ENCODE measurements at places on chromosomes 5 and 9.

GRCh38 chr5:41345295-41345694 is 132.0 kb upstream of the C6 start:
- ATAC-seq = no peak

- ATAC-seq = no peak
Measured at GRCh38 chr5:72711351-72711750, 105.1 kb upstream of the TNPO1 start.

GRCh38 chr9:105979290-105979689 is 284.9 kb downstream of the TMEM38B start:
- no peak for ATAC-seq

GRCh38 chr5:61632064-61632463 is 300.0 kb downstream of the ZSWIM6 start:
- ATAC-seq = no peak

- no peak for ATAC-seq
Measured at GRCh38 chr5:65927503-65928321, 1.3 kb downstream of the ERBIN start.

- ATAC-seq = no peak
Measured at GRCh38 chr9:105333811-105334210, 89.4 kb downstream of the SLC44A1 start.

DNA sequence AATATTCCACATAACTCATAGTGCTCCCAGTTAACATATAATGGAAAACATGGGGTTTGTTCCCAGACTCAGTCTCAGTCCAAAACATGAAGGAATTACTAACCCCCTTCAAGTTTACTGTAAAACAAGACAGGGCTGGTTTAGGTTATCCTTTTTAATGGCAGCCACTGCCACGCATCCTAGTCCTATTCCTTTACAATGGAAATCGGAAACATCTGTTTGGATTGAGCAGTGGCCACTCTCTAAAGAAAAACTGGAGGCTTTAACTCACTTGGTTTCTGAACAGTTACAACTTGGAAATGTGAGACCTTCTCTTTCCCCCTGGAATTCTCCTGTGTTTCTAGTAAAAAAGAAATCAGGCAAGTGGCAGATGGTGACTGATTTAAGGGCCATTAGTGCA is 609.9 kb upstream of the ACO1 start:
- ATAC-seq = no peak

DNA sequence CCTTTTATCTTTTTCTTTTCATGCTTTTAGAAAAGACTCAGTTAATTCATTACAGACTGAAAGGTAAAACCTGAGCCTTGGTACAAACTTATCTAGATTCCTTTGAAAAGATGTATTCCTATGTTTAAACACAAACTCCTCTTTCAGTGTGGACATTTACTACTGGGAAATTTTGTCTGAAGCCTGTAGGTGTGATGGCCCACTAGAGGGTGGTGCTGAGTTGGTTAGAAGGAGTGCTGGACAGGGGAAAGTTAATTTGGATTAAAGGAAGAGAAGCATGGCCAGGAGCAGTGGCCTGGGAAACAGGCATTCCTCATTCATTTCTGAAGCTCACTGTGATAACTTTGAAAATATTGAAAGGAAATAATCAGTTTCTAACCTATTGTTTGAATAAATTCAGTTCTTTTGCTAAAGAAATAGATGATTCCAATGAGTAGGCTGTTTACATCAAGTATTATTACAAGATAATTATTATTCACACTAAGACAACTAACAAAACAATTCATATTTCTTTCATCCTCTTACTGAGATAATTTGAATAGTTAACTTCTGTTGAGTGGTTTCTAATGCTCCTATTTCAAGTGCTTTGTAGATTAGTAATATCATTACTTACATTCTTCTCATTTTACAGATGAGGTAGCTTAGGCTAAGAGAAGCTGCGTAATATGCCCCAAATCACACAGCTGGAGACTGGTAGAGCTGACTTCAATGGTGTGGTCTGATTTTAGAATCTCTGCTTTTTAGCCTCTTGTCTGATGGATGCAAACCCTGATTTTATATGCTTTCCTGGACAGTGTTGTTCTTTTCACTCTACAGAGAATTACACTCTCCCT is 150.9 kb downstream of the ADGRV1 start:
- ATAC-seq = peak; percentile 58

DNA sequence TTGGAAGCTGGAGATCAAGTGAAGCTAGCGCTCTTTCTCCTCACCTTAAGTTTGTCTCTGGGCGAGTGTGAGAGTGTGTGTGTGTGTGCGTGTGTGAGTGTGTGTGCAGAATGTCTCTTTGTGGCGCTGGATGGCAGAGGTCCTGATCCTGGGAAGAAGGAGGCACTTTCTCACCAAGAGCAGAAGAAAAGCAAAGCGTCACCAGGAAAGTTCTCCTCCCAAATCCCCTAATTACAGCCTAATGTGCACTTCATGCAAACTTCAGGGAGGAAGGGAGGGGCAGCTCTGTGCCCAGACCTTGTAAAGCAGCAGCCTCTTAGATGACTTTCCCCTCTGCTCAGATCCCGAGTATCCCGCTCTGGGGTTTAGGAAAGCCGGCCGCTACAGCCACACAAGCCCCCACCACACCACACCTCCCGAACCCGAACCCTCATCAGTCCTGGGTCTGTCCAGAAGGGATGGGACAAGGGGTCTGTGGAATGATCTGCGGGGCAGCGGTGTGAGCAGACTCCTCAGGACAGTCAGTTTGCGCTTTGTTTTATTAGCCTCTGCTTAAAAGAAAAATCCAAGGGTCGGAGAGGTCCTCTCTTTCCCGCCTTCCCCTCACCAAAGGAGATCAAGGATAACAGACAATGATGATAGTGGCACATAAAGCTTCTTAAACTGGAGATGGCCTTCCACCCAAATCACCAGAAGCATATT is at the start of gene HAPLN1:
HAPLN1 (minus strand) TSS at position 20 of the 702 bp plus-strand sequence. CDS start 47,332 bp downstream, outside the sequence.
- ATAC-seq = no peak

DNA sequence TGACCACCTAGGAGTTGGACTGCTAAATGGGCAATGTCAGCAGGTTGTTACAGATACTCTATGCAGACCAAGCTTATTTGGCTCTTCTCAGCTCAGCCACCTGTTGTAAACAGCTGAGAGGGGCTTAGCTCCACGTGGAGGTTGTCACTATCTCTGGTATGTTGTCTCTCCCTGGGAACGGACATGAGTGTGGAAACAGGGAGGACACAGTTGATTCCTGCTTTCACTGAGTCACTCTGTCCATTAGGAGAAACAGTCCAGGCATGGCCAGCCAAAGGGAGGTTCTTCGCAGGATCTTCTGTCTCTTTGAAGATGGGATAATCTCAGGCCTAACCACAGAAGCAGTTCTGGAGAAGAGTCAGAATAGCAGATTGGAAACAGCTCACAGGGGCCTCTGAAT is 121.2 kb downstream of the PALM2AKAP2 start:
- ATAC-seq = no peak

- ATAC-seq = no peak
Measured at GRCh38 chr9:91305596-91306295, 56.0 kb downstream of the AUH start.

DNA sequence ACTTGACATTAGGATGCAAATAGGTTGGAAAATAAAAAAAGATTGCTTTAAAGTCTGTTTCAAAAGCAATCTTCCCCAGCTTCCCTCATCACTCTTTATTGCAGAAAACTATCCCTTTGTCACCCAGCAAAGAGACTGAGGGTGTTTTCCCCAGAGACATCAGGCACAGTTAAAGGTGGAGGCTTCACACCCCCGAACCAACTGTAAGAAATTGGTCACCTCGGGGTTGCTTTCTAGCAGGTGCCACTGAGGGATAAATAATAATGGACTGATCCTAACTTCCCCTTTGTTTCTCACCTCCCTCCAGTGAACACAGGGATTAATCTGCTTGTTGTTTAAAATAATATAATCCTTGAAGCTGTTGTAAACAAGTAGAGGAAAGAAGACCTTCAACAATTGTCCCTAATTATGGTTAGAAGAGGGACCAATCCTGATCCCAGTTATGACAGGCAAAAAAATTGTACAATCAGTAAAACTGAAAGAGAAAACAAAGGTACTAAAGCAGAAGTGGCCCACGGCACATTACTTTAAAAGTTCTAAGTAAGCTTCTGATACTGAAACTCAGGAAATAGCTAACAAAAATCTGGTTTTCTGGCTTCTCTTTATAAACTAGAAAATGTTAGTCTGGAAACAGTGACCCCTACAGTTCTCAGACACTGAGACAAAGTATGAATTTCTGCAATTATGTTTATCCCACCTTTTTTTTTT is 6.6 kb upstream of the PCSK1 start:
- peak; percentile 89 for ATAC-seq

DNA sequence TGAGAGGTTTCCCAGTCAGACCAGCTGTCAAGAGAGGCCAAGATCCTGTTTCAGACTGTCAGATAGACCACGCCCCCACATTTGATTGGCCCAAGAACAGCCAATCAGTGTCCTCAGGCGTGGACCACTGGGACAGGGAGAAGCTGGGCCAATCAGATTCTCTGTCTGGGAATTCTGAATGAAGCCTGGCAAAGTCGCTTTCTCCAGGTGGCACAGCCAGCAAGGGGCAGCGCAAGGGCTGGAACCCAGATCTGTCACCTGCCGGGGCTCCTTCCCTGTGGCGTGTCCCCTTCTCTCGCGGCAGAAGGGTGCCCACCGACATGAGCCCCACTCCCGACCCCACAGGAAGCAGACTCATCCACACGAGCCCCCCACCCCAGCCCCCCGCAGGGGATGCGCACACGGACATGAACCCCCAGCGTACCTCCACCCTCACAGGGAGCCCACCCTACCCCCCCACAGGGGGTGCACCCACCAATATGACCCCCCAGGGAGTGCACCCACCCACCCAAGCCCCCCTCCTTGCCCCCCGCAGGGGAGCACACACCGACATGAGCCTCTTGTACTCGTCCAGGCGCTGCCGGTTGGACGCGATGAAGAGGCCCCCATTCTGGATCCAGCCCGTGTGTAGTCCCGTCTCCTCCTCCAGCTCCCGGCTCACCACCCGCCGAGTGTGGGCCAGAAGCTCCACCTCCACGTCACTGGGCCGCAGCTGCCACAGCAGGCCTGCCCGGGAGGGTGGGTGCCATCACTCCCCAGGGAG is 6.1 kb downstream of the SARDH start:
- ATAC-seq = no peak

GRCh38 chr9:120980951-120981350 is 54.4 kb upstream of the TRAF1 start:
- ATAC-seq = no peak

- no peak for ATAC-seq
Measured at GRCh38 chr9:134216449-134216951, 52.1 kb upstream of the RNU6ATAC start.

GRCh38 chr9:22047596-22047995 is 38.5 kb upstream of the CDKN2B start:
- no peak for ATAC-seq

DNA sequence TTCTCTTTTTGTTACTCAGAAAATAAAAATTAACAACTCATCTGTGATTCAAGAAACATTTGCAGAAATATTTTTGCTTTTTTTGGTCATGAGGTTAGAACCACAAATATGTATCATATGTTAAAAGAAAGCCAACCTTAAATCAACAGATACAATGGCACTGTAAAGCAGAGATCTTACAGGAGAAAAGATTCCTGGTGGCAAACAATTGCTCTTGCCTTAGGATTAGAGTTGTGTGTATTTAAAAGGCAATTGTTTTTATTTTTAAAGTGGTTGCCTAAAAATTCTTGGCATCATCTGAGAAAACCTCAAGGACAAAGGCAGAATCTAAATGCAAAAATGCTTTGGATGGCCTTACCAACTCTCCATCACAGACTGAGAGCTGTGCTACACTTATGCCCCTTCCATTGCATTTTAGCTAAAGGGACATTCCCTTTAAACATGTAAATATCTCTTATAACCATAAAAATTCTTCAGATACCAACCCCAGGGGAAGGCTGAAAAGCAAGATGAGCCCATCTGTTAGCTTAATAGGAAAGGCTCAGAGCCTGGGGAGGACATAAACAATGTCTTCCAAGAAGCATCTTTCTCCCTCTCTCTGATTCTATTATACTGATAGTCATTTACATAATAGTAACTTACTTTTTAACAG is 100.4 kb downstream of the FAM114A2 start:
- no peak for ATAC-seq

GRCh38 chr5:17436350-17436749 is 61.7 kb upstream of the TAF11L2 start:
- peak; percentile 59 for ATAC-seq

DNA sequence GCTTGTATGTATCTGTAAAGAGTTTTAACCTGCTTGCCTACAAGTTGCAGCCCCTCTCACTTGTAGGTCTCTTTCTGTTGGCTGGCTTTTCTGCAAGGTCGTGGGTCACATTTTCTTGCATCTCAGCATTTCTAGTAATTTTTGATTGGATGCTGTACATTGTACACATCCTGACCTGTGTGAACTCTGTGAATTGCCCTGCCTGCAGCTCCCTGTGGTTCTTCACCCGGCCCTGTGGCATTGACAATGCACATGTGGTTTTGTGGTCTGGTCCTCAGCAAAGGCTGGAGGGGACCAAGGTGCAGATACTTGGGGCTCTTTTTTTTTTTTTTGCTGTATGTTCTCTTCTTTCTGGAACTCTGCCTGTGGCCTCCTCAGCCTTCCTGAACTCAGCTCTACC is 53.6 kb downstream of the WNK2 start:
- ATAC-seq = no peak

DNA sequence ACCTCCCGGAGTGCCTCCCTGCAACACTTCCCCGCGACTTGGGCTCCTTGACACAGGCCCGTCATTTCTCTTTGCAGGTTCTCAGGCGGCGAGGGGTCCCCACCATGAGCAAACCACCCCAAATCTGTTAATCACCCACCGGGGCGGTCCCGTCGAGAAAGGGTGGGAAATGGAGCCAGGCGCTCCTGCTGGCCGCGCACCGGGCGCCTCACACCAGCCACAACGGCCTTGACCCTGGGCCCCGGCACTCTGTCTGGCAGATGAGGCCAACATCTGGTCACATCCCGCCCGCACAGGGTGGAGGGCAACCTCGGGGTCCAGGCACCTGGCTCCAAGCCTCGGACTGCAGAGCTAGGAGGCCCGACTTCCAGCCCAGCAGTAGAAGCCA is 776 bp upstream of the TERT start:
- no peak for ATAC-seq

DNA sequence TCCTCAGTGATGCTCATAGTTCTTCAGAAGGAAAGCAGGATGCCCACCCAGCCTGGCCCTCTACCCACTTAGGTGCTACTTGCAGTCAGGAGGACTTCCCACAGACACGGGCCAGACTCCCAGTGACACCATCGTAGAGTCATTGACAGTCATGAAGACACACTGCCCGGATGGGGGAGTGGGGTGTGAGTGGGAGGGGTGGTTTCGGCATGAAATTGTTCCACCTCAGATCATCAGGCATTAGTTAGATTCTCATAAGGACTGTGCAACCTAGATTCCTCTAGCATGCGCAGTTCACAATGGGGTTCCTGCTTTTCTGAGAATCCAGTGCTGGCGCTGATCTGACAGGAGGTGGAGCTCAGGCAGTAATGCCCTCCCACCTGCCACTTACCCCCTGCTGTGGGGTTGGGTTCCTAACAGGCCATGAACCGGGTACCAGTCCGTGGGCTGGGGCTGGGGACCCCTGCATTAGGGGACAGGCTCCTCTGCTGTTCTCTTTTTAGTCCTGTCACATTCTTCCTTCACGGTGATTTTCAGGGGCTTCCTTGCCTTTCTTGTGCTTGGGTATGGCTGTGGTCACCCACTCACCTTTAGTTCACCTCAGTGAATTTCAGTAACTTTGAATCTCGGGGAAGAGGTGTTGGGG is 88.2 kb upstream of the ANKRD55 start:
- ATAC-seq = no peak

All from stimulated activated memory B cell treated with anti-CD40 and anti-IgM and Interleukin-4, amounts not matched to agents 10 μg/mL and 1 μg/mL and 100 μg/mL, for 72 hours (primary cell).